Activated CD4-positive, CD25-positive, alpha-beta regulatory T cell treated with anti-CD3 and anti-CD28 coated beads, Interleukin-2, amount 50 U/mL, for 72 hours (primary cell): ENCODE measurements at places on chromosomes 16 and 17.

DNA sequence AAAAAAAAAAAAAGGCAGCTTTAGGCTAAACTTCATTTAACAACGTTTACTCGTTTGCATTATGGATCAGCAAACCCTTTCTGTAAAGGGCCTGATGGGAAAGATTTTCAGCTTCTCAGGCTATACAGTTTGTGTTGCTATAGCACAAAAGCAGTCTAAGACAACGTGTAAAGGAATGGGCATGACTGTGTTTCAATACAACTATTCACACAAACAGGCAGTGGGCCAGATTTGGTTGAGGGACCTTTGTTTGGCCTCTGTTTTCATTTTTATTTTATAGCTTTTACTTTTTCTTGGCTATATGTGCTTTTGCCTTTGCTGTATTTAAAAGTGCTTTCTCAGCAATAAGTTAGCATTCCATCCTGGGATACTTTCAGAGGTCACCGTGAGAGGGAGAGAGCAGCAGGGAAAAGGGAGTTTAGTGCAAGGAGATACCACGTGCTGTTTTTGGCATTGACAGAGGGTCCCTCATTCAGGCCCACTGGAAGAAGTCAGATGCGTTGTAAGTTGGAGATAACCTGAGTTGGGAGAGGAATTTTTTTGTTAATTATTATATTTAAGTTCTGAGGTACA, 335.6 kb downstream of the UTP18 start:
- DNase-seq: no peak

DNA sequence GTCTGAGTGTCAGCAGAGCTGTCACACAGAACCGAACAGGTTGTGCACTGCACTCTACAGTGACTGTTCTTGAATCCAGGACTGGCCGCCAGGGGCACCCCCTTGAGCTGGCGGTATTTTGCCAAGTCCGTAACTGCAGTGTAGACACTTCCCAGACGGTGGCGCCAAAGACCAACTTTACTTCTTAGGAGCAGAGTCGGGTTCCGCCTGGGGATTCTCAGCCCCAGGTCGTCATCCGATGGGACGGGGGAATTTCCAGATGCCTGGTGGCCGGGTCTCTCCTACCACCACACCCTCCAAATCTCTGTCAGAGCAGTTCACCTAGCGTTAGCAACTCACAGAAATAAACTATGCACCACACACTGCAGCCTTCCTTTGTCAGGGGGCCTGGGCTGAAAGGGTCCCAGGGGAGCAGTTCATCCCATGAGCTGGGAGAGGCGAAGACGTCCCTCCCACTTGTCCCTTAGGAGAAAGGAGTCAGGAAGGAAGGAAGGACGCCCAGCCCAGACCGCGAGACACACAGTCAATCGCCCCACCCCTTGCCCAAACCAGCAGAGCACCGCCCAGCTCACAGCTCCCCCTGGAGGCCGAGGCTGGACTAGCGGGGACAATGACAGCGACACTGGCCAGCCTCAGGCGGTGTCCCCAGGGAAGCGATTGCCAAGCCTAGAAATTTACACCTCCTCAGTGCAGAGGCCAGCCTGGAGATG, 7.4 kb upstream of the RIPOR1 start:
- DNase-seq: peak; percentile 97

DNA sequence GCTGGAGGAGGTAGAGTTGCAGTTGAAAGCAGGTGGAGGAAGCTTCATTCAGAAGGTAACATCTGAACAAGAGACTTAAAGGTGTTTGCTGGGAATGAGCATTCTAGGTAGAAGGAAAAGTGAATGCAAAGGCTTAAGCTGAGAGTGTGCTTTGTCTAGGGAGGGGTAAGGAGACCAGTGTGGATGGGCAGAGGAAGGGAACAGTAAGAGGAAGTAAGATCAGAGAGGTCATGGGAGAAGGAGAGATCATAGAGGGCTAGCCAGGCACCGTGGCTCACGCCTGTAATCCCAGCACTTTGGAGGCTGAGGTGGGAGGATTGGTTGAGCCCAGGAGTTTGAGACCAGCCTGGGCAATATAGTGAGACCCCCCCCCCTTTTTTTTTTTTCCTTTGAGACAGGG, 3.3 kb downstream of the STX4 start:
- DNase-seq: no peak

GRCh38 chr17:72569148-72569946, 448.5 kb downstream of the SOX9 start:
- no peak for DNase-seq

DNA sequence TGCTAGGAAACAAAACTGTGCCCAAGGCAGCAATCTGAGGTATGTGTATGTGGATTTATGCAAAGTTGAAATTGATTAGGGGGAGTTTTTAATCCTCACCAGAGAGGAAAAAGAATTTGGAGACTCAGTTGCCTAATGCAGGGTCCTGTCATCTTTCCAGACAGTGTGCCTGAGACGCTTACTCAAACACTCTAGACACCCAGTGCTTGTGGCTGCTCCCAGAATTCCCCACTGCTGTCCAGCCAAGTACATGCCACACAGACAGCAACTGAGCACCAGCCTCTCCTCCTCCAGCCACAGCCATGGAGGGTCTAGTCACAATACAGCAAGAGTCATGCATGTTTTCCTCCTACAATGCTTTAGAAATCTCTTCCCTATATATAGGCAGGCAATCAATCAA, 118.1 kb downstream of the HIC1 start:
- no peak for DNase-seq

DNA sequence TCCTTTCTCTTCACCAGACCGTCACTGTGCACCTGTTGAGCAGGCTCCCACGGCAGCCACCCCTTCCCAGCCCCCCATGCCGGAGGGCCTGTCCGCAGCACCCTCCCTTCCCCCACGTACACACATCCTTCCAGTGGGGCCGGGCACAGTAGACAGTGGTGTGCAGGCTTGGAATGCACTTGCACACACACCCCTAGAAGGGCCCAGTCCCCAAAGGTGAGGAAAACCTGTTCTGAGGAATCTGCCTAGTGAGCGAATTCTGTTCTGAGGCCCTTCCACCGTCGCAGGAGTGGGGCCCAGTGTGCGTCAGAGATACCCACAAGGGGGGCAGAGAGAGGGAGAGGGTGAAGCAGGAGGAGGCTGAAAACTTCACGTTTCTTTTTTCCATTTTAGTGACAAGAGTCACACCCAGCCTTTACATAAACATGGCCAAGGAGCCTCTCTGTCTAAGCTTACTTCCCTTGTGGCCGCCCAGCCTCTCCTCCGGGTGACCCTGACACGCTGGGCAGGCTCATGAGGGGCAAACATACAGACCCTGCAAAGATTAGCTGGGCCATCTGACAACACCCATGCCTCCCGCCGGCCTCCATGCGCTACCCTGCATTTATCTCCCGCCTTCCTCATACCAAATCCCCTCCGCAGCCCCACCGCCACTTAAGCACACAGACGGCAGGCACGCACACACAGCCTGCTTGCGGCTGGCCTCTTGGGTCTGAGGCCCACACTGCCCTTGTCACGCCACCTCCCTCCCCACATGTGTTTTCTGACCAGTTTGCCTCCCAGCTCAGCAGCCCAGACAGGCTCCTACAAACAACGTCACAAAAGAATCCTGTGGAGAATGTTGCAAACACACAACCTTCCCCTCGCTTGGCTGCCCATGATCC, 1.8 kb downstream of the ZBTB4 start:
- no peak for DNase-seq

DNA sequence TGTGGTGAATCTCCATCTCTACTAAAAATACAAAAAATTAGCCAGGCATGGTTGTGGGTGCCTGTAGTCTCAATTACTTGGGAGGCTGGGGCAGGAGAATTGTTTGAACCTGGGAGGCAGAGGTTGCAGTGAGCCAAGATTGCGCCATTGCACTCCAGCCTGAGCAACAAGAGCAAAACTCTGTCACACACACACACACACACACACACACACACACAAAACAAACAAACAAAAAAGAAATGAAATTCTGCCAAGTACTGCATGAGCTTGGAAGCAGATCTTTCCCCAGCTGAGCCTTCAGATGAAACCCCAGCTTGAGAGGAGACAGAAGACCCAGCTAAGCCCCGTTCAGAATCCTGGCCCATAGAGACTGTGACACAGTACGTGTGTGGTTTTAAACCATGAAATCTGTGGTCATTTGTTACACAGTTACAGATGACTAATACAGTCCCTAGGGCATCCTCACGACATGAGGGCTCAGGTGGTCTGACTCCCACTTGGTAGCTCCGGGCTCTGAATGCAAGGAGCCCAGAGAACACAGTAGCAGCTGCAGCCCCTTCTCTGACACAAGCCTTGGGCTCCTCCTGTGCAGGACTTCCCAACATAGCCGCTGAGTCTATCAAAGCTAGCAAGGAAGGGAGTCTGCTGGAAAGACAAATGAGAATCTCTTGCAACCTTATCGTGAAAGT, 132.8 kb downstream of the SEC14L1 start:
- DNase-seq: no peak

DNA sequence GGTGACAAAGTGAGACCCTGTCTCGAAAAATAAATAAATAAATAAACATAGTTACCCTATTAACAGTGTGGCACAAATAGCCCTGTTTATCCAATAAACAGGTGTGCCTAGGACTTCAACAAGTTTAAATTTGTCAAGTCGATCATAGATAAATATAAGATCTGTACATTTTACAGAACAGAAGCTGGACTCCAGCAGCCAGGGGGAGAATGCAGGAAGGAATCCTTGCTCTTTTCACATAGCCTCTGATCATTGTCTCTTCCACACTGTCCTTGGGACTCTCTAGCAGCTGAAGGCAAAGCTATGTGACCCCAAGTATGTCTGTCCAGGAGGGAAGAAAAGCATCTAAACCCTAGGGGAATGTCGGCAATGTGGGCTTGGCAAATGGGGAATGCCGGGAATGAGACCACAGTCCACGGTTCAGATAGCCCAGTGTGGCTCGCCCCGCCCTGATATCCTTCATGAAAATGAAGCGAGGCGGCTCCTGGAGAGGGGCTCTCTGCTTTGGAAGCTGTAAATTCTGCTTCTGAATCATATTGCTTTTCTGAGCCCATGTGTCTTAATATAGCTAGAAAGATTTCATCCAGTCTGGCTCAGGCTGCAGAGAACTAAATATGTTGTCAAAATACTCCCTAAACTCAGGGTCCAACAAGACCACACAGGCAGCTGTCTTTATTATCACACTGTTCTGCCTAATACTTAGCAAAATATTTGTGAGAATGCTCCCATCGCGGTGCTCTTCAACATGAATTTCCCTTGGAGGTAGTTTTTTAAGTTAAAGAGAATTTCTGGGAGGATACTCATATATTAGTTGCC, 24.9 kb upstream of the GRB2 start:
- DNase-seq: no peak

GRCh38 chr17:63442549-63443035, 3.5 kb downstream of the CYB561 start:
- no peak for DNase-seq

- DNase-seq: no peak
Measured at GRCh38 chr16:67857547-67858233, 10.2 kb upstream of the CENPT start.
